Motor neuron (in vitro differentiated cells): ENCODE measurements at places on chromosomes 2 and 18. TPM values are rescaled to one million over a fixed set of nuclear protein-coding genes. Genes with fewer than 3 reads are reported as not detected.

ALPG gene
- 0.09 TPM in 1 of 2 replicates, not detected in the other for total RNA-seq

CYP27C1 gene
- 0.24 and 0.60 TPM in 2 replicates for total RNA-seq

FAM228A gene
- total RNA-seq, result 0.38 and 0.87 TPM in 2 replicates

KIAA2012 gene
- total RNA-seq, result 0.27 and 0.58 TPM in 2 replicates

ZNF514 gene
- 20.1 and 21.1 TPM in 2 replicates for total RNA-seq

IL1B gene
- 0.66 and 1.2 TPM in 2 replicates for total RNA-seq

GCG gene
- total RNA-seq, result not detected in 2 replicates

TANC1 gene
- 3.6 and 3.8 TPM in 2 replicates for total RNA-seq

CGREF1 gene
- 11.6 and 12.1 TPM in 2 replicates for total RNA-seq

CPLX4 gene
- 0.81 and 1.2 TPM in 2 replicates for total RNA-seq

CLEC4F gene
- total RNA-seq, result not detected in 2 replicates

BMP10 gene
- total RNA-seq, result 0.24 and 0.58 TPM in 2 replicates

SIX3 gene
- total RNA-seq, result 0.13 TPM in 1 of 2 replicates, not detected in the other

FSHR gene
- total RNA-seq, result 0.10 TPM in 1 of 2 replicates, not detected in the other

AQP12A gene
- not detected in 2 replicates for total RNA-seq

CHCHD5 gene
- 29.0 and 30.5 TPM in 2 replicates for total RNA-seq

DHRS9 gene
- total RNA-seq, result 0.13 TPM in 1 of 2 replicates, not detected in the other
